NCI-H2081 treated with DMSO at 0.1 percent for 48 hours (cell line): ENCODE measurements at places on chromosomes 2 and 18.

DNA sequence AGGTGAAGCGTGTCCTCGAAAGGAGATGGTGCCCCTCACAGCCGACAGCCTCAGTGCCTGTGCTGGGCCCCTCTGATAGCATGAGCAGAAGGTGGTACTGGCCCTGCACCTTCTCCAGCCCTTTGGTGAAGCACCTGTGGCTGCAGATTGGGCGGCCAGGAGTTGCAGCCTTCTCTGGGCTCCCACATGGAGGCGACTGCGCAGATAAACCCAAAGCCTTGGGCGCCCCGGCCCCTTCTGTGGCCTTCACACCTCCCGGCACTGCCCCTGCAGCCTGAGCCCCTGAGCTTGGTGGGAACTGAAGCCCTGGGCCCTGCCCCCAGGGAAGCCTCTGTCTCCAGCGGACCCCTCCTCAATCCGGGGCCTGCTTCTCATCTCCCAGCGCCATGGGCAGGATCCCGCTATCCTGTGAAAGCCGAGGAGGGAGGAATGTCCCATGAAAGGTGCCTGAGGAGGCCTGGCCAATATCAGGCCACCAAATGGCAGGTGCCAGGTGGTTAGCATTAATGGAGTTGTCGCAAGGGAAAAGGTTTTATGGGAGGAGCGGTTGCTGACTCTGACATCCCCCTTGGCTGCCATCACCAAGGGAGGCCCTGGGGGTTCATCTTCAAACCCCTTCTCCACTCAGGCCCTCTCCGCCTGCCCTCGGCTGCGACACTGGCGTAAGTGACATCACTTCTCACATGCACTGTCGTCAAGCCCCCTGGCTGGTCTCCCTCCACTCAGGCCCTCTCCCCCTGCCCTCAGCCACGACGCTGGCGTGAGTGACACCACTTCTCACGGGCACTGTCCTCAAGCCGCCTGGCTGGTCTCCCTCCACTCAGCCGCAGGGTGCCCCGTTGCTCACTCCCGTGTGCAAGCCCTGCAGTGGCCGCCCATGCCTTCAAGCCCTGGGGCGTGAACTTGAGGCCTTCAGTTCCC lies 62.4 kb downstream of the DDX1 start:
- no peak for DNase-seq

- DNase-seq: no peak
Measured at GRCh38 chr2:145764631-145765030, 1244.7 kb upstream of the ZEB2 start.

DNA sequence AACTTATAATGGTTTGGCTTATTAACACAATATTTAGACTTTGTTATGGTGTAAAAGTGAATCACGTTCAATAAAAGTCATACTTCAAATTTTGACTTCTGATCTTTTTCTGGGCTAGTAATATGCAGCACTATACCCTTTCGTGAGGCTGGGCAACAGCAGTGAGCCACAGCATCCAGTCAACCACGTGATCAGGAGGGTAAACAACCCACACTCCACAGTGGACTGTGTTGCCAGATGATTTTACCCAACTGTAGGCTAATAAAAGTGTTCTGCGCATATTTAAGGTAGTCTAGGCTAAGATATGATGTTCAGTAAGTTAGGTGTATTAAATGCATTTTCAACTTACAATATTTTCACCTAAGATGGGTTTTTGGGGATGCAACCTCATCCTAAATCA lies 148.6 kb downstream of the ZNF385B start:
- no peak for DNase-seq

GRCh38 chr2:65548064-65548463 lies 115.7 kb upstream of the SPRED2 start:
- no peak for DNase-seq

DNA sequence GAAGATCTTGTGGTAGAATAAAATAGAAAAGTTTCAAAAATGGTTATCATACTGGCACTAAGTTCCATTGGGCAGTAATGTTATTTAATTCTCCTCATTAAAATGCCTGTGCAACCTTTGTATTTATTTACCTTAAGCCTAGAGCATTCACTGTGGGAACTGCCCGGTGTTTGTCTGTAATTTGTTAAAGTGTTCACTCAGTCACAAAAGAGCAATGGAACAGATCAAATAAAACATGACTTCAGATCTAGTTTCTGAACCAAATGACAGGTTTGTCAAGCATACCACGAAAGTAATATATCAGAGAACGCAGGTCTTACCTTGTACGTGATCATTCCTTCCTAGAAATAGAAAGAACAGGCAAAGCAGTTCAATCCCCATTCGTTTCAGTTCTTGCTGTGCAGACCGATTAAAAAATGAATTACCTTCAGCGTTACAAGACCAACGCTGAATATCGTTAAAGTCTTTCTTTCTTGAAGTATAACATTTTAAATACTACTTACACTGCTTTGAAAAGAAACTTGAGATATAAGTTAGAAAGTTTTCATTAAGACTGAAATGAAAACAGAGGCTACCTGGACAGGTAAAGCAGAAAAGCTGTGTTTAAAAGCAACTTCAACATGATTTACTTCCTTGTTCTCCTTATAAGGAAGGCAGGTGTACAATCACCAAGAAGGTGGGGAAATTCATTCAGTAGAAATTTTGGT lies at the start of gene ITGB6:
TSS of gene ITGB6 (minus strand) at position 590 of the 707 bp plus-strand sequence. CDS start at position 381, 209 bp downstream.
- no peak for DNase-seq

- DNase-seq: no peak
Measured at GRCh38 chr2:43269074-43269572, 42.7 kb upstream of the ZFP36L2 start.

DNA sequence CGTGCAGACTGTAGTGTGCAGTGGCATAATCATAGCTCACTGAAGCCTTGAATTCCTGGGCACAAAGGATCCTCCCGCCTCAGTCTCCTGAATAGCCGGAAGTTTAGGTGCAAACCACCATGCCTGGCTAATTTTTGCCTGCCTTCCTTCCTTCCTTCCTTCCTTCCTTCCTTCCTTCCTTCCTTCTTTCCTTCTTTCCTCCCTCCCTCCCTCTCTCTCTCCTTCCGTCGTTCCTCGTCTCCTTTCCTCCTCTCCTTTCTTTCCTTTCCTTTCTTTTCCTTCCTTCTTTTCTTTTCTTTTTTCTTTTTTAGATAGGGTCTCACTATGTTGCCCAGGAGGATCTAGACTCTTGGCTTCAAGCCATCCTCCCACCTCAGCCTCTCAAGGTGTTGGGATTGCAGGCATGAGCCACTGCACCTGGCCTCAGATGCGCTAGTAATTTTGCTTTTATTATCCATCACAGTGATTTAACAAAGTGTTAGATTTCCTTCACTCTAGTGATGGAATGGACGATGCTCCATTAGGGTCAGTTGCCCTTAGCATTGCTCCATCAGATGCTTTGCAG lies 6.6 kb upstream of the ANKRD29 start:
- no peak for DNase-seq

GRCh38 chr18:50720325-50720674 lies 99.5 kb downstream of the MRO start:
- no peak for DNase-seq

DNA sequence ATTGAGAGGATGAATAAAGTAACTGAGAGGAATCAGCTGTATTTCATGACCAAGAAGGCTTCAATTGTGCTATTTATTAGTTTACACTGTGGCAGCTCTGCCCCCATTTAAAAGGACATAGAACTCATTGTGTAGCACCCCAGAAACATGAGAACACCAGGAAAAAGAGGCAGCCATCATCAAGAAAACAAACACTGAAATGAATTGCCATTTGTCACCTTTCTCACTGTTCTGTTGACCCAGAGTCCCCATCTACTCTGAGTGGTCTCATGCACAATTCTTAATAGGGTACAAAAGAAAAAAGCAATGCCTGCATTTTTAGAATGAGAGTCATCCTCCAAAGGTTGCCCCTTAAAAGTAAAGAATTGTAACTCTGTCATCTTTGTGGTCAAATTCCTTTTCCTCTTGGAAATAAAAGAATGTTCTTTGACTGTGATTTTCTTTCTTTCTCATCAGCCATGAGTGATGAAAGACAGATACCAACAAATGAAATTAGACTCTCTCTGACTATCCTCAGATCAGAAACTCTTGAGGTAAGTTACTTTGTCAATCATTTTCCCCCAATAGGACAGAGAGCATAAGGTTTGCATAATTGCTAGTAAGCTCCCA lies 1941.9 kb upstream of the PIK3C3 start:
- no peak for DNase-seq

GRCh38 chr18:77249569-77250500 lies at the start of gene GALR1:
GALR1 (plus strand) TSS chr18:77249848; CDS start chr18:77250549, 701 bp downstream.
- no peak for DNase-seq

DNA sequence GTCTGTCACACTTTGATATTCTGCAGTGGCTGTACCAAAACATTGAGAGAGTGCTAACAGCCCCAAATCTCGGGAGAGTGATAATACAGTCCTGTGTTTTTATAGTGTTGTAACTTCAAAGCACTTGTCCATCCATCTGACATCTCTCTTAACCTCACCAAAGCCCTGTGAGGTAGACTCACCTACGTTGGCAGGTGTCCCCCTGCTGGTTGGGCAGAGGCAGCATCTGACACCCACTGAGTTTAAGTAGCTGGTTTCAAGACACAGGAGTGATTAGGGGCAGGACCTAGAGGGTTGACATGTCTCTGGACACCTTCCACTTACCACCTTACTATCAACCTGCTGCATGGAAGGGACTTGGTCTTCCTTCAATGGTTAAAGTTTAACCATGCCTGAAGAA lies 22.9 kb downstream of the COLEC12 start:
- DNase-seq: no peak

DNA sequence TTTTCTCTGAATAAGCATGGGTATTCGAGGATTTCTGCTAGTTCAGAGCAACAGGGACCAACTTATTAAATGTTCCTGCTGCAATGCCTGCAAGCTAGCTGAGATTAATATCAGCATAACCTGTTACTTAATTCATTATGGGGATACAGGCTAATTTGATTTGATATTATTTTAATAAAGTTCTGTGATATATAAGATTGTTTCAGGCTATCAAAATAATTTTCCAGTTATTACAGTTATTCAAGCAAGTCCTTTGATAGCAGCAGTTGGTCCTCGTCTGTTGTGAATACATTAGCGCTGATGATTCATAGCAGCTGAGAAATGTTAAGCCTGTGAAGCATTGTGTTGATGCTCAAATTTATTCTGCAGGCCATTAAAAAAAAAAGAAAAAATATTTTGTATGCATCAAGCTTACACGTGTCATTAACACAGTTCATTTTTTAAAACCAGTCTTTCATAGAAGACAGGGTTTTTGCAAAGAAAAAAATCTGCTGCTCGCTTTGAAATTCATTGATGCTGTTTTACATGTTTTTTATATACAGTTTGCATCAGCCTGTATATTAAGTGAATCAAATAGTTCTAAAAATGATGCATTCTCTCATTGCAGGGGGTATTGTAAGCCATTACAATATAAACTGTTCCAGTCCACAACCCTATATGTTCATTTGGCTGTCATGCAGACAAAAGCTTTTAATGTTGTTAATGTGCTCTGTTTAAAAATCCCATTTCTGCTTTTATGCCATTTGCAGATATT lies 482.5 kb downstream of the BCL11A start:
- DNase-seq: no peak

DNA sequence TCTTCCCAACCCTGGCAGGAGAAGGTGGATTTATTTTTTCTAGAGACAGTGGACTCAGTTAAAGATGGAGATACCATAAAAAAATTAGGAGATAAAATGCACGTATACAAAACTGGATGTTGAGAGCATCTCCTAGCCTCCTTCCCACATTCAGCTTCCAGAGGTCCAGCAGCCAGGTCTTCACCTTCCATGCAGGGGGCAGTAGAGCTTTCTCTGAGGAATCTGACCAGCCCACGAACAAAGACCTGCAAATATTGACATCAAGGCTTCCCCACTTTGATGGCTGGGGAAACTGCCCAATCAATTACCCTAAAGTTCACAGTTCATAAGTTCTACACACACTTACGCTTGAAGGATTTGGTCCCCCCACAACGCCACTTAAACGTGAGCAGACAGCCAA lies 24.5 kb downstream of the AQP4 start:
- no peak for DNase-seq

GRCh38 chr2:197135806-197136205 lies 174.8 kb downstream of the ANKRD44 start:
- DNase-seq: no peak

GRCh38 chr2:25421820-25422411 lies 80.2 kb upstream of the DNMT3A start:
- no peak for DNase-seq

- no peak for DNase-seq
Measured at GRCh38 chr2:240970816-240971215, 27.6 kb upstream of the SNED1 start.

DNA sequence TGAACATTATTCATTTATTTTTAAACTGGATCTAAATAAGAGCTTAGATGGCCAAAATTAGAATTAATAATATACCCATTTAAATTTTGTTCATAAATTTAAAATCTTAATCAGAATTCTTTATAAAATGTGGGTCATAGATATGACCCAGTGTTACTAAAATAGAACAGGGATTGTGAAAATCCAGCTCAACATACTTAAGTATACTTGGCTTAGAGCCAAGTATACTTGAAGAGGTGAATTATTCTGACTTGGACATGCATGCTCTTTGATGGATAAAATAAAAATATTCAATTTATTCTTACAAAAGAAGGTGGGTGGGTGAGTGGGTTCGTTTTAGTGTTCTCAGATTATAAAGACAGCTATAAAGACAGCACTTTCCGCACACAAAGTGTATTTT lies 70.7 kb downstream of the SPOPL start:
- no peak for DNase-seq

DNA sequence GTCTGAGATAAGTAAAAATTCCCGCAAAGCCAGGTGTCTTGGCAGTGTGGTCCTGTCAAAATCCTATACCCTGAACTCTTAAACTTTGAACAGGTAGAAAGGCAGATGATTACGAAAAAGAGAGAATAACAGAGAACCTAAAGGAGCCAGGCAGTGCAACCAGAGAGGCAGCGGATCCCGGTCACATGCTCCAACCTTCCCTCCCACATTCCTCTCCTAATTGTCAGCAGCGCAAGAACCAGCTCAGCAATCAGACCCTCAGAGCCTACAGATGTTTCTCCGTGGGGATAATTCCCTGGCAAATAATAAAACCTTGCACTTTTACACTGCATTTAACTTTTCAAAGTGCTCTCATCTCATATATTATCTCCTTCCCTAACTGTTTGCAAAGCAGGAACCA lies 124.8 kb downstream of the EPHA4 start:
- no peak for DNase-seq

DNA sequence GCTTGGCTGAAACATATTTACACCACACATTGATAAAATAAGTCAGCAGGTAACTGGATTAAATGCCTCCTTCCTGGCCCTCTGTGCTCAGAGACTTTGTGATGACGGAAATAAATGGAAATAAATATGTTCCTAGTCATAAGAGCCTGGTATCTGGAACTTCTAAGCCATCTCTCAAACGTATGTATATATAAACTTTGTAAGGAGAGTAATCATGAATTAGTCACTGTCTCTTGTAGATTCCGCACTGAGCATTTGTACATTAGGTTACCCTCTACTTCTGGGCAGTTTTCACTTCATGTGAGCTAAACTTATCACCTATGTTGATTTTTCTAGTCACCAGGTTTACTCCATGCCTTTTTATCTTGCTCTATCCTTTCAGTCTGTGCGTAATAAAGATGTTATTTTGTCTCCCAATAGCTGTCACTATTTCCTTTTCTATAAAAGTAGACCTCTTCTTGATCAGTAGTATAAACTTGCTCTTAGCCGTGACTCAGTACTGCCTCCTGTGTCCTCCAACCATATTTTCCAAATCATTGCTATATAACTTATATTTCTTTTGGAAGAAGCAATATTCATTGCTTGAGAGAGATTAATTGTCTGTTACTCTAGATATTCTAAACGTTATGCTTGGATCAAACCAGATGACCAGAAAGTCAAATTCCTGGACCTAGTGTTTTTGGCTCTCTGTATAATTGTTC lies 53.2 kb downstream of the FEZ2 start:
- DNase-seq: no peak
